NCI-H1092 (cell line): ENCODE measurements at places on chromosomes 6 and 20.

- no peak for DNase-seq
Measured at GRCh38 chr6:145031001-145031400, 704.3 kb downstream of the EPM2A start.

DNA sequence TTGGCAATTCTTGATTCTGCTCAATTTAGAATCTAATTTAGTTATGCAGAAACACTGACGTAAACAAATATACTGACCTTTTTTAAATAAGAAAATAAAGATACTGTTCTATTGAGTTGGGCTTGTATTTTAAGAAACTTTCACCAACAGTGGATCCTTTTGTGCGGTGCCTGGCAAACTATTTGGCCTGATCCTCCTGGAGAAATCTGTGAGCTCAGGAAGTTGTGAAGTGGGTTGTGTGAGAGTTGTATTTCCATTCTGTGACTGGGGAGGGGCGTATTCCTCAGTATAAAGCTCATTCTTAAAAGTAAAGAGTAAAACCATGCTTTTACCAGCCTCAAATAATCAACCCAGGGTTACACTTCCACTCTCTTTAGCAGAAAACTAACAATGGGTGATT is 85.6 kb downstream of the SEL1L2 start:
- DNase-seq: no peak

GRCh38 chr6:35583893-35584688 is 71.4 kb upstream of the TULP1 start:
- peak; percentile 33 for DNase-seq

GRCh38 chr6:106116125-106116832 is 30.1 kb downstream of the PRDM1 start:
- DNase-seq: no peak

DNA sequence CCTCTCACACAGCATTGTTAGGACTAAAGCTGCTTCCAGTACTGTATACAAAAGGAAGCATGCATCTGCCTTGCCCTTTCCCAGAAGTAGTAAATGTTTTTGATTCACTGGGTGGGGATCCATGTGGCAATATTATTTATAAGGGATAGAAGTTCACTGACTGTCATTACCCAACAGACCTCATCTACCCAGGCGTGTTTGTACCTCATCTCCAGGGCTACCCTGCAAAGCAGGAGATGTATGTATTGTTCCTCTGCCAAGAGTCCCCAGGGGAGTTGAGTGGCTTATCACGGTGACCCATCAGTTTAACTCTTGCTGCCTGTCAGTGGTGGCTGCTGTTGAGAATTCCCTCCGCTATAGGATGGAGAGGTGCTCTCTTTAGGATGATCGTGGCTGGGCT is 42.5 kb downstream of the SLC24A3 start:
- DNase-seq: no peak

- DNase-seq: no peak
Measured at GRCh38 chr20:53818457-53819177, 225.0 kb upstream of the ZNF217 start.

GRCh38 chr20:51416532-51417249 is 125.8 kb downstream of the NFATC2 start:
- DNase-seq: no peak

DNA sequence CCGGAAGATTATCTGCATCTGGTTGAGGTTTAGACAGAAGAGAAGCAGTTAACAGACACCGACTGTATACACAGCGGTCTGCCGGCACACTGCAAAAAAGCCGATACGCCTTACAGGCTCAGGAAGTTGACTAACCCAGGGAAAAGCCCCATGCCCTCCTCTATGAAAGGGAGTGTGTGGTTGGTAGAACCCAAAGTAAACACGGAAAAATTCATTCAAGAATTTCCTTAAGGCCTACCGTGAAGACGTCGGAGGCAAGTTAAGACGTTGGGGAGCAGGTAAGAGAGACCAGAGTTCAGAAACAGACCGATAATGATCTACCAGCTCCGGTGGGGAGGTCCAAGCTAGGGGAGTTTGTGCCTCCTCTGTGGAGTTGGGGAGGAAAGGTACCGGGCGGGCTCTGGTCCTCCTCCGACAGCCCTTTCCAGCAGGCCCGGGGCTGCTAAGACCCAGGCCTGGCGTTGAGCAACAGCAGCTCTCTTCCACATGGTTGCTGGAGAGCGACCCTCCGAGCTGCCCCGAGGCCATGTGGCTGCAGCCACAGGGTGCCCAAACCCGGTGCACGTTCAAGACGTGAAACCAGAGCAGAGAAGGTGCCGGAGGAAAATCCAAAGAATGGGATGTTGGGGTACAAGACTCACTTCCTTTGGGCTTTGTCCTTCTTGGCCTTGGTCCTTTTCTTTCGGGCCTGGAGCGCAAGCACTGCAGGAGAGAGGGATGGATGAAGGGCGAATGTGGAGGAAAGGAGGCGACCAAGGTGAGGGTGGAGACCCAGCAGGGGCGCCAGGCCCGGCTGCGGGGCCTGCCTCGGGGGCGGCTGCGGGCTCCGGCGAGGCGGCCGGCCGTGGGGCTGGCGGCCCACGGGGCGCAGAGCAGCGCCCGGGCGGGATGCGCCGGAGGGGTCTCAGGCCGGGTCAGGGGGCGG is 809 bp downstream of the SRPK1 start:
- no peak for DNase-seq

GRCh38 chr6:156658186-156658965 is 118.8 kb upstream of the ARID1B start:
- DNase-seq: no peak

DNA sequence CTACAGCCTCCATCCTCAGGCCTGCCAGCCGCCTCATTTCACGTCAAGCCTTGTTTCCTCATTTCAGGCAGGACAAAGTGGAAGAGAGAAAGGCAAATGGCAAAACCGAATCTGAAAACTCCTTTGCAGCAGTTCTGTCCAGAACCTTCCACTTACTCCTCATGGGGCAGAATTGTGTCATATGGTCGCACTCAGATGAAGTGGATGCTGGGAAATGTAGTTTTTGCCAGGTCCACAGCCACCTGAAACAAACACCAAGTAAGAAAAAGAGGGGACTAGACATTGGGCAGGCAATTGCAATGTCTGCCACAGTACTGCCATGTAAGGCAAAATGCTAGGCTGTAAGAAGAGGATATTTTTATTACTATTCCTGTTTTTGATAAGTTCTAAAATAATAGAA is 44.9 kb downstream of the ISM1 start:
- no peak for DNase-seq

DNA sequence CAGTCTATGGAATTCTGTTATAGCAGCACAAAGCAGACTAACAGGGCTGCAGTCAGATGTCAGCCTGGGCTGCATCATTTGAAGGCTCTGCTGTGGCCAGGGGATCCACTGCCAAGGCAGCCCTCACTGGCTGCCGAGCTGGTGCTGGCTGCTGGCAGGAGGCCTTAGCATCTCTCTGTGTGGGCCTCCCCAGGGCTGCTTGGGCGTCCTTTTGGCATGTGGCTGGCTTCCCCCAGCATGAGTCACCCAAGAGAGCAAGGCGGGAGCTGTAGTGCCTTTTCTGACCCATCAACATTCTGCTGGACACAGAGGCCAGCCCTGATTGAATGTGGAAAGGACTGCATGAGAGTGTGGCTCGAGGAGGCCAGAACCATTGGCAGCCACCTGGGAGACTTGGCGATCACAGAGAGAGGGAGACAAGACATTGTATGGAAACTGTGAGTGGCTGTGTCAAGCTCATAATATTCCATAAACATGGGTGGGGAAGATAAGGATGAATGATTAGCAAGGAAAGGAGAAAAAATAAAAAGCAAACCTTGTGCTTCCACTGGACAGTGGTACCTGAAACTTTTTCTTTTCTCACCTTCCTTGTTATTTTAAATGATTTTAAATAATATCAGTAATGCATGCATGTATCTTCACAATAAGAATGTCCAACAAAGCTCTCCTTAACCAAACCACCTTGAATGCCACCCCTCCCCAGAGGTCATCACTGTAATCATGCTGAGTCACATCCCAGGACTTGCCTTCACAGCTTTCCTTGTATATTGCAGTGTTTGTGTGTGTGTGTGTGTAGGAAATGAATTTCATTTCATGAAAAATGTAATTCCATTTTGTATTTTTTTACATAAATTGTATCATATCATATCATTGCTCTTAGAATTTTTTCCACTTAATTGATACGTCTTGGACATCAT is 55.0 kb upstream of the VSX1 start:
- DNase-seq: no peak

DNA sequence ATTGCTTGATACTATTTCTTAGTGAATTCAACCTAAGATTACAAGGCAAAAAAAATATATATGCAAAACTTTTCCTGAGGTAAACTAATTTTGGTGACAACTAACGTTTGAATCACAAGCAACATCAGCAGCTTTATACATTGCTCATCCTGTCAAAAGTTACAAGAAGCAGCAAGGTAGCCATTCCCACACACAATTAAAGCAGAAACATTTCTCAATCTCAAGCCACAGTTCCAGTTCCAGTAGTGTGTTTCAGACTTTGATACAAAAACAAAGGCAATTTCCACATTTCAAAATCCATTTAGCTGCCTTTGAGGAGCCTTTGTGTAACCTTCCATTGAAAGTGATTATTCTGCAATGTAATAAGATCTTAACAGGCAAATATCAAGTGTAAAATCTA is 191.0 kb downstream of the WDR27 start:
- DNase-seq: no peak

- DNase-seq: no peak
Measured at GRCh38 chr20:37218441-37218840, 39.1 kb upstream of the MROH8 start.

DNA sequence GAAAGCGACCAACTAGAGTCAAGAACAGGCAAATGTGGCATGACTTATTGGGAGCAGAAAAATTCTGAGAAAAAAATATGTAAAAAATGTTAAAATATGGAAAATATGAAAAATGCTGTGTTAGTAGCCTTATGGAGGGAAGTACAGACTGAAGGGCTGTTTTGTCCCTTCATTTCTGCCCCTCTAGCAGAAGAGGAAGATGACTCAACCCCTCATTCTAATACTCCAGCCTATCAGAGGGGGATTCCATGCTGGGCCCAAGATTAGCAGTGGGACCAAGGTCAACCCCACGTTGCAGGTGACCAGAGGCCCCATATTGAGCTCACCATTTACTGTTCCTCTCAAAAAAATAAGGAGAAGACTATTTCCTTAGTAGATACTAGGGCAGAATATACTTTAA is 8.4 kb downstream of the MUC21 start:
- no peak for DNase-seq

DNA sequence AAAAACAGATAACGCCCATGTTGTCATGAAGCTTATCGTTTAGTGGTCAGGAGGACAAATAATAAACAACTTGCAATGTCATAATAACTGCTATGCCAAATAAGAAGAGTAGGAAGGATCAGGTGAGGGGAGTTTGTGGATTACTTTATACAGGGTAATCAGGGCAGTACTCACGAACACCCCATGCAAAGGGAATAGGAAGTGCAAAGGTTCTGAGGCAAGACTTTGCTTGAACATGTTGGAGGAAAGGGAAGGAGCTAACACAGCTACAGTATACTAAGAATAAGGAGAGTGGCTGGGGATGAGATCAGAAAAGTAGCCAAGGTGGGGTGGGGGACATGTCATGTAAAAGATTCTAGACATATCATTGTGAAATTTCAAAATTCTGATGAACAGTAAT is 292.0 kb upstream of the RUNX2 start:
- no peak for DNase-seq

DNA sequence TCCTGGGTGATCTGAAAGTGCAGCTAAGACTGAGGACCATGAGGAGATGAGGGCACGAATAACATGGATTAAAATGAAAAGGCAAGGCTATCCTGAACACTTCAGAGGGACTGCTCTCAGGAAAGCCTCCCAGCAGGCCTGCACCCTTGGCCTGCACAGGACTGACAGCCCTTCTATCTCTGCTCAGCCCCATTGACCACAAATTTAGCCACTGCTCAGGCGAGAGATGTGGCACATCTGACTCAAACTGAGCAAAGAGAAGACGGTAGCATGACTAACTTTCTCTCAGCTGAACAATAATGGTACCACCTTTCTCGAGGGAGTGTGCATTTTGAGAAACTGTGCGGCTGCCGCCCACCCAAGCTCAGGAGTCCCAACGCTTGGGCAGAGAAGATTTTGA is 257.5 kb downstream of the ADGB start:
- no peak for DNase-seq

DNA sequence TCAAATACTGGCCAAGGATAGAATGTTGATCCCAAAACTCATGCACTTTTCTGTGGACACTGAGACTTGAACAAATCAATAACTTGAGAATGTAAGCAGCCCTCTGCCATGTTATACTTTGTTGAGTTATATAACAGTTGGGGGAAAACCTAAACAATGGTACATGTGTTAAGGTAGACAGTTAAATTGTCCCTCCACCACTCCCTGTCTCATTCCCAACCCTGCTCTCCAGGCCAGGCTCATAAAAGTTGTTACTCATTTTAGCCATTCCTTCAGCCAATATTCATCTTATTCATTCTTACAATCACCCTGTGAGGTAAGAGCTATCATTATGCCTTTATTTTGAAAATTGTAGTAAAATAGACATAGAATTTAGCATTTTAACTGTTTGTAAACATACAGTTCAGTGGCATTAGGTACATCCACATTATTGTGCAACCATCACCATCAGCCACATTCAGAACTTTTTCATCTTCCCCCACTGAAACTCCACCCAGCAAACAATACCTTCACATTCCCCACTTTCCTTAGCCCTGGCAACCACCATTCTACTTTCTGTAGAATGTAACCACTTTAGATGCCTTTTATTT is 38.2 kb upstream of the IER3 start:
- no peak for DNase-seq

DNA sequence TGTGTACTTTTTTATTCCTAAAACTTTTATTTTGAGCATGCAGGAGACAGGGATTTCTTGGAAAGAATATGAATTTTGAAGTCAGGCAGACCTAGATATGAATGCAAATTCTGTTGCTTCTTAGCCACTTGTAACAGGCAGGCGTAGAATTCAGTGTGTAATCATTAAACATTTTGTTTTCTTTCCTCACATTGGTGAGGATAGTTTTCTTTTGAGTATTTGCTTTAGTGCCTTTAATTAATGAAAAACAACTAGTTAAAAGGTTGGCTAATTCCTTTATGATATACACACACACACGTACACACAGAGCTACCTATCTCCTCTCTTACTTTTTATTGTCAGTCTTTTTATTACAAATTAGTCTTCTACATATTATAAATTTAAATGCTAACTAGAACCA is 342.3 kb downstream of the CDKAL1 start:
- DNase-seq: no peak

DNA sequence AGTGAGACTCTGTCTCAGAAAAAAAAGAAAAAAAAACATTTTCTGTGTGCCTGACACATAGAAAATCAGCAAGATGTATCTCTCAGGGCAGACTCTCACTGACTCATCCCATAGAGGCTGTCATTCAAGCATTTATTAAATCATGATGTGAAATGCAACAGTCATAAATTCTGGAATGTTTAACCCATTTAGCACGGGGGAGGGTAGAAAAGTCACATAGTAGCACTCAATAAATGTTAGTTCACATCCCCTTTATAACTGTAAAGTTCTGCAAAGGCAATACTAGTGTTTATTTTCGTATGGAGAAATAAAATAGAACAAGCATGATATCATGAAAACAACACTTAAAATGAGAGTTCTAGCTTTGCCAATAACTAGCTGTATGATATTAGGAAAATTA is 15.5 kb upstream of the CARMIL1 start:
- no peak for DNase-seq

GRCh38 chr6:44662461-44663121 is 275.1 kb downstream of the CDC5L start:
- DNase-seq: no peak

- no peak for DNase-seq
Measured at GRCh38 chr6:15427331-15428070, 181.6 kb downstream of the JARID2 start.
